Activated CD4-positive, alpha-beta T cell treated with anti-CD3 and anti-CD28 coated beads for 36 hours (primary cell): ENCODE measurements at places on chromosomes 1 and 21.

DNA sequence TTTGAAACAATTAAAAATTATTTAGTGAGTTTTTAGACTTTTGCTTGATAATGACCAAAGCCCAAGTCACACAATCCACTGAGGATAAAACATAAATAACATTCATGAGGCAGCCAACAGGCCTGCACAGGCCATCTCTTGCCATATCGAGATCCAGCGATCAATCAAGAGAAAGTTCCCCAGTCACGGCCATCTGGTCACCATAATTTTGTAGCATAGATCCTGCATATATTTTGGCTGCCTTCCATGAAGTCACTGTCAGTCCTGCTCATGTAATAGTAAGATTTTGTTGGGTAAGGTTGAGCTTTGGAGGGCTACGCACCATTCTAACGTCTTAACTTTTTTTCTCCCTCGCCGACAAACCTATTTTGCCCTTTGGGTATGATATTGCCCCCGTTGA, 17.5 kb downstream of the KPNA6 start:
- DNase-seq = no peak

GRCh38 chr21:41636636-41637630, 129.0 kb upstream of the TMPRSS2 start:
- DNase-seq = no peak

DNA sequence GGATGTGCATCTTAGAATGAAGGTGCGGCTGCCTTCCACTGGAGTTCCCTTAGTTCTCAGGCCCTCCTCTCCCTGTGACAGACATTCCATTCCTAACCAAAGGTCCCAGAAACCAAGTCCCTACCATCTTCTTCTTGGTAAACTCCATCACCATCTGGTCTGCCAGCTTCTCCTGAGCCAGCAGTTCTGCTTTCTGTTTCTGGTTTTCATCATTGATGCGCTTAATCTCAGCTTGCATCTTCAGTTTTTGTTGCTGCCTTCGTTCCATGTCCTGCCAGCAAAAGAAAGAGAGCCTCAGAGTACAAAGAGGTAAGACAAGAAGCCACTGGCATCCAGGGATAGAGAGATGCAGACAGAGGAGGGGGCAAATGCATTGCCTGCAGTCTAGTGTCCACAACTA, 18.0 kb upstream of the VSIG8 start:
- DNase-seq = no peak

GRCh38 chr1:156616463-156616862, 2.8 kb upstream of the HAPLN2 start:
- no peak for DNase-seq

DNA sequence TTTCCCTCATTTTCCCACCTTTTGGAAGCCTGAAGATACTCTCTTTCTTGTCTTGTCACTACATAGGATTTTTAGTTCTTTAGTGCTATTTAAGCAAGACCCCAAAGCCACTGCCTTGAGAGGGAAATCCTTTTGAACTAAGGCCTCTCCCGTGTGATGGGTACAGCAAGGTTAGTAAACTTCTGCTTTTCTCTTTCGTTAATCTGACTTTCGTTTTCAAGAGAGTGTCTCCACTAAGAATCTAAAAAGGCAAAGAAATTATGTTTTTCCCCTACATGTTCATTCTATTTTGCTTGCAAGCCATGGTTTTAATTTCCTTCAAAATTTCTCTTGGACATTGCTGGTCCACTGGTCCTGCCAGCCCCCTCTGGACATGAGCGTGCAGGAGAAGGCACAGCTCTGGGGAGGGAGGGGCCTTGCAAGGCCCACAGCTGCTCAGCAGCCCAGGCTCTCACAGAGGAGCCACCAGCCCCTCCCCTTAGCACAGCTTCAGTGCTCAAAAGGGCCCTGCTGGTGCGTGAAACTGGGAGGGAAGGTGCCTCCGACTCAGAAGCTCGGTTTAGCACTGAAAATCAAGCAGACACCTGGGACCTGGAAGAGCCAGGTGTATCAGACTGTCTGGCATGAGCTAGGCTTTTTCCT, 210.9 kb upstream of the GALNT2 start:
- DNase-seq = peak; percentile 36

GRCh38 chr1:8218351-8219092, 99.4 kb upstream of the SLC45A1 start:
- DNase-seq = no peak

GRCh38 chr1:54667797-54668196, 26.2 kb downstream of the MROH7 start:
- DNase-seq = no peak

DNA sequence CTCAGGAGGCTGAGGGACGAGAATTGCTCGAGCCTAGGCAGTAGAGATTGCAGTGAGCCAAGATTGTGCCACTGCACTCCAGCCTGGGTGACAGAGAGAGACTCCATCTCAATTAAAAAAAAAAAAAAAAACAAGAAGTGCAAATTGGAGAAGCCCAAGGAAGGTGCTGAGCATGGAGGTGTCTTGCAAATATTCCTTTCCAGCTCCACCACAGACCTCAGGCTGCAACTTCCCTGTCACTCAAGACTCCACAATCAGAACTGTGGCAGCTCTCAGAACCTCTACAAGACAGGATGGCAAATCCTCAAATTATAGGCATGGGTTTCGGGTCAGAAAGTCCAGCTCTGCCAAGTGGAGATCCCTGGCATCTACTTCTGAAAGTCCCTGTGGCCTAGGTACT, 104.4 kb upstream of the TIAM1 start:
- no peak for DNase-seq

GRCh38 chr1:43405219-43405875, 15.6 kb downstream of the SZT2 start:
- DNase-seq = no peak

GRCh38 chr1:42593486-42594100, 64.6 kb upstream of the PPIH start:
- DNase-seq = no peak

DNA sequence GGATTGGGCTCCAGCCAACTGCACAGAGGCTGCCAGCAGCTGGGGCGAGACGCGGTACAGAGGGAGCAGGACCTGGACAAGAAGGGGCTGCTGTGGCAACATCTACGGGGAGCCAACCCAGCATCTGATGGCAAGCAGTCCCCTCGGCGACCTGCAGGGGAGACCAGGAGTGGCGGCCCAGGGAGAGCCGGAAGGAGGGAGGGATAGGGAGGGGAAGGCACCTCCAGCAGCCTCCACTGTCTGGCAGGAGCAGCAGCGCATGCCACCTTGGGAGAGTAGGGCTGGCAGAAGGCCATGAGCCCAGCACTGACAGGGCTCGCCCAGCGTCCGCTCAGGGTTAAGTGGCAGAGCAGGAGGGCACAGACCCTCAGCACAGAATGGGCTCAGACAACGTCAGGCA, 17.3 kb downstream of the CHD5 start:
- DNase-seq = no peak

DNA sequence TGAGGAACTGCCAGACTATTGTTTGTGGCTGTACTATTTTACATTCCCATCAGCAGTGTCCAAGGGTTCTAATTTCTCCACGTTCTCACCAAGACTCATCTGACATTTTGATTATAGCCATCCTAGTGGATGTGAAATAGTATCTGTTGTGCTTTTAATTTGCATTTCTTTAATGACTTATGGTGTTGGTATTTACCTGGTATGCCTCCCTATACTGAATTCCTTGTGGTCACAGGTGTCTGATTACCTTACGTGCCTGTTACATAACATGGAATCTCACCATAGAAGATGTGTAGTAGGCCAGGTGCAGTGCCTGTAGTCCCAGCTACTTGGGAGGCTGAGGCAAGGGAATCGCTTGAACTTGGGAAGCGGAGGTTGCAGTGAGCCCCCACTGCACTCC, 13.5 kb downstream of the ZYG11A start:
- DNase-seq = no peak

GRCh38 chr1:110501488-110502132, 17.4 kb downstream of the KCNA10 start:
- DNase-seq = no peak

DNA sequence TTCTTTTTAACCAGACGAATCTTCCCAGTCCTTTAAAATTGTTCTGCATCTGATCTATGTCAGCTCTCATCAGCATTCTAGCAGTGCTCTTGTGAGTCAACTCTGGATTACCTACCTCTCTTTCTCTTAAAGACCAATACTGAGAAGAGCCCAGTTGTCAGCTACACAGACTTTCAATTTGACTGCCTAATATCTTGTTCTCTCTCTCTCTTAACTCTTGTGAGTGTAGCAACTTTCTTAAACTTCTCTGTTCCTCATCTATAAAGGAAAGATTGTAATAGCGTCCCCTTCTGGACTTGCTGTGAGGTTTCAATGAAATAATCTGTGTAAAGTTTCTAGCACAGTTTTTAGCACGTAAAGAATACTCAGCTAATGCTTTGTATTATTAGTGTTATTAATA, 499.3 kb upstream of the ADAMTS5 start:
- no peak for DNase-seq

- DNase-seq = peak; percentile 88
These were observed 5.5 kb downstream of the SMPDL3B start for GRCh38 chr1:27940297-27940696.

DNA sequence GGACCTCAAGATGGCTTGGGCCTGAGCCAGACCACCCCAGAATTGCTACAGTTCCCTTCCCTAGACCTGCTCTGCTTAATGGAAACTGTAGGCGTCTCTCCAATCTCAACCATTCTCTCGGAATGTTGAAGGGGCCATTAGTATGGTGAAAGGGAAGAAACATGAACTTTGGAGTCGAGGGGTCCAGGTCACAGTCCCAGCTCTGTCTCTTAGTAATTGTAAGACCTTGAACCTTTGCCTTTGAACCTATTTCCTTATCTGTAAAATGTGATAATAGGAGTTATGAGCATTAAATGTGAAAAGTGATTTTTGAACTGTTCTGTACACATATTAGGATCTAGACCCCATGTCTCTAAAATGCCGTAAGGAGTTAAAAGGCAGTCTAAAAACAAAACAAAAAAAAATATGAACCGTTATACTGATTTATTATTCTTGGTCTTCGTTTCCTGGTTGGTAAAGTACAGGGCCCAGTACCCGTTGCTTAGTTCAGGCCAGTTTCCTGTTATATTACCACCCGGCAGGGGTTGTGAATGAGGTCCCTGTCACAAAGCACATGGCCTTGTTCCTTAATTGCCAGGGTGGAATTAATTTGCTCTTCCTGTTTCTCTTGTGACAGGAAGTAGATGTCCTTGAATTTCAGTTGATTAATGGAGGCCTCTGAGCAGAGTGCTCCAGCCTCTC, 42.3 kb downstream of the TCEANC2 start:
- no peak for DNase-seq

DNA sequence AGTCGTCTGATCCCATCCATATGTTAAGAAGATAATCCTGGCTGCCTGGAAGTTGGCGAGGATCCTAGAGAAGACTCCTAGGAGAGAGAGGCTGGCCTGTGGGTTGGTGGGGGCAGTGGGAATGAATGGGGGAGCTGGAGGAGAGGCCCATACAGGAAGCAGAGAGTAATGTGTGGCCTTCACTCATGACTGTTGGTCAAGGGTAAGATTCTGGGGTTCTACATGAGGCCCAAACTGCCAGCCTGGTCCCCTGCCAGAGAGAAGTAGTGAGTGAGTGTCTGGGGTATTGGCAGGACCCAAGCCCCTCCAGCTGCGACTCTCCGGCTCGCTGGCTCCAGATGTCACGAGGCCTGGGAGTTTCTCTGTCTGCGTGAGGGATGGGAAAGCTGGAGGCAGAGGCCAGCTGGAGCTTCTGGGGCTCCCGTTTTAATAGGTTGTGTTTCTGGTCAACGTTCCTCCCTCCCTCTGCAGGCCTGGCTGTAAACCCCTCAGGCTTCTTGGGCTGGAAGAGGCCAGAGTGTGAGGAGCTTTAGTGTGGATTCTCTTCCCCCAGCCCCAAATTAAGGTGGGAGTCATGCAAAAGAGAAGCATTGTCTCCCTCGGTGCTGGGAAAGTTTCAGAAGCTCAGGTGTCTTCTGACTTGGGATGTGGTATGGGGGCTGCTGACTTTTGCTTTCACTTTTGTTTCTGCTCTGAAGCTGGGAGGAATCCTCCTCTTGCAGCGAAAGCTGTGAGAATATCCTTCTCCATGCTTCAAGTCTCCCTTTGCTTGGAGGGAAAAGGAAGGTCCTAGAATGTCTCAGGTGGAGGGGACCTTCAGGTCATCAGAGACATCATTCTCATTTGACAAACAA, 2.6 kb downstream of the TMEM51 start:
- peak; percentile 13 for DNase-seq

DNA sequence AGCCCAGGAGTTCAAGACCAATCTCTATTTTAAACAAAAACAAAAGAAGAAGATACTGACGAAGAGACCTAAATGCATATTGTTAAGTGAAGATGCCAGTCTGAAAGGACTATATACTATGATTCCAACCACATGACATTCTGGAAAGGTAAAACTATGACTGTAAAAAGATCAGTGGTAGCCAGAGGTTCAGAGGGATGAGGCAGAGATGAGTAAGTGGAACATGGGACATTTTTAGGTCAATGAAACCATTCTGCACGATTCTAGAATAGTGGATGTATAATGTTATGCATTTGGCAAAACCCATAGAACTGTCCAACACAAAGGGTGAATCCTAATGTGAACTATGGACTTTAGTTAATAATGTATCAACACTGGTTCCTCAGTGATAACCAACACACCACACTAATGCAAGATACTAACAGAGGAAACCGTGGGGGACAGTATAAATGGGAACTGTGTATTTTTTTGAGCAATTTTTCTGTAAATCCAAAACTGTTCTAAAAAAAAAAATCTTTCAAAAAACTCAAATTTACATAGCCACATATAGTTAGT, 8.2 kb downstream of the RC3H1 start:
- DNase-seq = no peak

GRCh38 chr1:43531107-43531905, 623 bp downstream of the PTPRF start:
- DNase-seq = peak; percentile 24

DNA sequence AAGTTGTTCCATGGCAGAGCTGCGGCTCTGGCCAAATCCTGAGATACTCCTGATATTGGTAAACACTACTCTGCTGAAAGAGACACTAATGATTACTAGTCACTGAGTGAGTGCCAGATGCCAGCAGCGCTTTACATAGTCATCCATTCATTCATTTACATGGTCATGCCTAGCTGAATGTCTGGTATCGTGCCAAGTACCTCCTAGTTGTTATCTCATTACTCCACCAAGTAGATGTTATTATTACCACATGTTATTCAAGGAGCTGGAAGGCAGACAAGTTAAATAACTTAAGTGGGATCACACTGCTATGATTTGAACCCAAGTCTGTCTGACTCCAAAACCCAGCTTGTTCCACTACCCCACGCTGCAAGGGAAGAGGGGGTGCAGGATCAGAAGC, 4.7 kb downstream of the OLFML2B start:
- DNase-seq = no peak
